Glutamatergic neuron (in vitro differentiated cells): ENCODE measurements at places on chromosomes 16 and 17. TPM values are rescaled to one million over a fixed set of nuclear protein-coding genes. Genes with fewer than 3 reads are reported as not detected.
A peak's percentile ranks its signal among the peaks of the same experiment; 100 is the strongest.

Gene TEX14
- total RNA-seq, result 0.20 TPM

Gene AXIN2
- 26.5 TPM for total RNA-seq

Gene MYL4
- 7.6 TPM for total RNA-seq

Gene KRT31
- total RNA-seq, result not detected

DNA sequence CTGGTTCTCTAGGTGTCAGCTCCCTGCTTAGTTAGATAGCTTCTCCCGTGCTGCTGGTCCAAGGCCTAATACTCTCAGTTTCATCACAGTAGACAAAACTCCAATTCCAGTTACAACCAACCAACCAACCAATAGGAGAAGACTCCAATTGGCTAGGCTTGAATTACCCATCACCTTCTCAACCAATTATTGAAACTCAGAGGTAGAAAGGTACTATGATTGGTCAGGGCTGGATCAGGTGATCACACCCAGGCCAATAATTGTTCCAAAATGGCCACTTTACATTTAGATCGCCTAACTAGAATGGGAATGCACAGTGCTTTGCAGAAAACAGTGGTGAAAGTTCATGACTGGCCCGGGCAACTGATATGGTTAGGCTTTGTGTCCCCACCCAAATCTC lies 49.5 kb upstream of the CRHR1 start:
- DNase-seq, result no peak
- H3K4me3 ChIP-seq, result no peak overlapping the region
- H3K36me3 ChIP-seq, result peaks cover 4% of the 10 kb centered on the region
- no peaks in the 10 kb centered on the region for H3K4me1 ChIP-seq
- H3K27ac ChIP-seq, result no peak overlapping the region

- H3K4me1 ChIP-seq, result peaks cover 45% of the 10 kb centered on the region
- no peaks in the 10 kb centered on the region for H3K36me3 ChIP-seq
- peak overlapping the region; percentile 33 for H3K27ac ChIP-seq
- peaks cover 14% of the 10 kb centered on the region for H3K27me3 ChIP-seq
- H3K4me3 ChIP-seq, result no peak overlapping the region
Observed at GRCh38 chr17:63435681-63436522, 10.2 kb downstream of the CYB561 start.

- peaks cover 16% of the 10 kb centered on the region for H3K27me3 ChIP-seq
- no peak for DNase-seq
- peaks cover 97% of the 10 kb centered on the region for H3K4me1 ChIP-seq
Observed at GRCh38 chr16:54509456-54509855, 222.9 kb upstream of the IRX3 start.

Gene CCDC144A
- 1.2 TPM for total RNA-seq

Gene CDRT15L2
- not detected for total RNA-seq

DNA sequence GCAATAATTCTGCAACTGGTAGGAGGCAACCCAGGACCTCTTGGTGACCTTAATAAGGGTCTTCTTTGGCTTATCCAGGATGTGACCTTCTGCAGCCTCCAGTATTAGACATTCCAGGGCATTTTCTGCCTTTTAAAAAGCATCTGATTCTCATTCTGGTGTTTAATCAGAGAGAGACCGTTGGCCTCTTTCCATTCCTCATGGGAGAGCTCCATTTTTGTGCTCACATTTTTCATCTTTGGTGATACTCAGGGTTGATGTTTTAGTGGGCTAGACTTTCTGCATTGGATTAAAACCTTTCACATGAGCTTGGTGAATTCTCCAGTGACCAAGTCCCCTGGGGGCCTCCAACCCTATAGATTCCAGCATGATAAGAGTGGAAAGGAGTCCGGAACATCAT lies 150.2 kb upstream of the CACNG5 start:
- H3K27me3 ChIP-seq, result peaks cover 4% of the 10 kb centered on the region
- no peak overlapping the region for H3K27ac ChIP-seq
- H3K4me3 ChIP-seq, result no peak overlapping the region
- no peak for DNase-seq
- H3K36me3 ChIP-seq, result peaks cover under 1% of the 10 kb centered on the region
- H3K4me1 ChIP-seq, result peaks cover 7% of the 10 kb centered on the region

Gene CHRNE
- 0.69 TPM for total RNA-seq

DNA sequence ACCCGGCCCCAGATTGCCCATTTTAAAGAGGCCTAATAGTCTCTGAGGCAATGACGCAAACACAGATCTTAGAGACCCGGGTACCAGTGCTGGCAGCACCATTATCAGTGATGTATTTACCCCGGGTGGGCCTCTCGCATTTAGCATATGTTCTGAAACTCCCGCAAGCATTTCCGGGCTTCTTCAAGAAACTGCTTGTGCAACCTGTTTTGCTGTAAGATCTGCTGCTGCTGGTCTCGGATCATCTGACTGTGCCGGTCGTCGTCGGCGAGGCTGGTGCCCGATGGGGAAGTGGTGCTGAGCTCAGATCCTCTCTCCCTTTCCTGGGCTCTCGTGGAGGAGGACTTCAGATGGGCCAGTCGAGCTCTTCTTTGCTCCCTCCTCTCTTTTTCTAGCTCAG lies 12.5 kb downstream of the CEP295NL start:
- no peak overlapping the region for H3K27ac ChIP-seq
- H3K36me3 ChIP-seq, result no peaks in the 10 kb centered on the region
- peaks cover 30% of the 10 kb centered on the region for H3K4me1 ChIP-seq
- H3K4me3 ChIP-seq, result no peak overlapping the region

Gene KRT25
- not detected for total RNA-seq

Gene KAT2A
- 29.3 TPM for total RNA-seq

Gene JPH3
- total RNA-seq, result 10.5 TPM

DNA sequence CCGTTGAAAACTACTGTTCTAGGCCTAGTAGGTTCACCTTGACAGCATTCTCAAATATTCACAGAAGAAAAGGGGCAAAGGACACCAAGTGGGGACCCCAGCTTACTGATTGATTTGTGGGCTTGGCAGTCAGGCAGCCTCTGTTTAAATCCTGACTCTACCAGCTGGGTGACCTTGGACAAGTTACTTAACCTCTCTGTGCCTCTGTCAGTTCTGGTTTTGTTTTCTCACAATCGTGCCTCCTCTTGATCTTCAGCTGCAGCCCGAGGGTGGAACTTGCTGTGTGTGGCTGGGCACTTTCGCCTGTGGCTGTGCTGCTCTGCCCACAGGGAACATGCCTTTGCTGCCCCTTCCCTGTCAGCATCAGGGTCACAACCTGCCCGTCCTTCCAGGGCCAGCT lies 17.8 kb downstream of the RAP1GAP2 start:
- H3K27me3 ChIP-seq, result peaks cover 7% of the 10 kb centered on the region
- H3K36me3 ChIP-seq, result no peaks in the 10 kb centered on the region
- no peak for DNase-seq
- peaks cover 10% of the 10 kb centered on the region for H3K4me1 ChIP-seq
- H3K27ac ChIP-seq, result no peak overlapping the region
- H3K4me3 ChIP-seq, result no peak overlapping the region

GRCh38 chr17:37373530-37374159 lies 2.1 kb upstream of the C17orf78 start:
- no peaks in the 10 kb centered on the region for H3K36me3 ChIP-seq
- H3K4me3 ChIP-seq, result no peak overlapping the region
- H3K4me1 ChIP-seq, result no peaks in the 10 kb centered on the region
- DNase-seq, result peak; percentile 66
- no peak overlapping the region for H3K27ac ChIP-seq
- no peaks in the 10 kb centered on the region for H3K27me3 ChIP-seq

Gene PYY
- not detected for total RNA-seq

DNA sequence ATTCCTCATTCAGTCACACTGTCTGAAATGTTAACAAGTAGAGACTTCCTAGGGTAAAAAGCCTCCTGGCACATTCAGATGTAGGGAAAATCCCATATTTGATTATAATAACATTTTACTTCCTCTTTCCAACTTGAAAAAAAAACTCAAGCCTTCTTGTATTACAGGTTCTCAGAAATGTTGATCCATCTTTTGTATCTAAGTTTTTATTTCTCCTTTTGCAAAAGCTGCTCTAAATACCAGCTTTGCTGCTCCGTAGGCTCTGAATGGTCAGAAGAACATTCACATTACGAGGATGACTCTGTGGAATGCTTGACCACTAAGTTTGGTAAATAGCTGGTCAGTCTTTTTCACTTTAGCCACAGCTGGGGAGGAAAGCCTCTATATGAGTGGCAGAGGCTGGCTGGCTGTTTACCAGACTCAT lies 13.2 kb upstream of the HEATR6 start:
- no peaks in the 10 kb centered on the region for H3K27me3 ChIP-seq
- no peak for DNase-seq
- H3K27ac ChIP-seq, result no peak overlapping the region
- H3K36me3 ChIP-seq, result peaks cover 13% of the 10 kb centered on the region
- peaks cover 6% of the 10 kb centered on the region for H3K4me1 ChIP-seq

DNA sequence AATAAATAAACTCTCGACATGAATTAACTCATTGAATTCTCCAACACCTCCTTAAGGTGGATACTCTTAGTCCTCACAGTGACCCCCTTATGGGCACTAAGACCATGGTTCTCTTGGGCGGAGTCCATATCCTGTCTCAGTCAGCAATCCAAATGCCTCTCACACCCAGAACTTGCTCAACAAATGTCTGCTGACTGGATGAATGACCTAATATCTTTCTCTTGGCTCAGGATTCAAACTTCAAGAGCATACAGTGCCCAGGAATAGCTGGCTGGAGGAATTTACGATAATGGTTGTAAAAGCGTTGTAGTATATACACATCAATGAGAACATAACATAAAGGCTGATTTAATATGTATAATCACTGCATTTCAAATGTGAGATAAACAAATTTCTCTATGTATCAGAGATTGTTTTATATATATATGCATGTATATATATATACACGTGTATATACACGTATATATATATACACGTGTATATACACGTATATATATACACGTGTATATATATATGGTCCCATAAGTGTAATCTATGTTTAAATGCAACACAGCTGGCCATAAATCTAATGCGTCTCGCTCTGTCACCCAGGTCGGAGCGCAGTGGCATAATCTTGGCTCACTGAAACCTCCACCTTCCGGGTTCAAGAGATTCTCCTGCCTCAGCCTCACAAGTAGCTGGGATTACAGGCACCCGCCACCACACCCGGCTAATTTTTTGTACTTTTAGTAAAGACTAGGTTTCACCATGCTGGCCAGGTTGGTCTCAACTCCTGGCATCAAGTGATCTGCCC lies 6.5 kb upstream of the UBB start:
- no peaks in the 10 kb centered on the region for H3K36me3 ChIP-seq
- DNase-seq, result no peak
- H3K27ac ChIP-seq, result no peak overlapping the region
- no peaks in the 10 kb centered on the region for H3K4me1 ChIP-seq
- H3K27me3 ChIP-seq, result peaks cover 2% of the 10 kb centered on the region

Gene MYH8
- 0.96 TPM for total RNA-seq

Gene GRAP
- total RNA-seq, result 0.64 TPM

DNA sequence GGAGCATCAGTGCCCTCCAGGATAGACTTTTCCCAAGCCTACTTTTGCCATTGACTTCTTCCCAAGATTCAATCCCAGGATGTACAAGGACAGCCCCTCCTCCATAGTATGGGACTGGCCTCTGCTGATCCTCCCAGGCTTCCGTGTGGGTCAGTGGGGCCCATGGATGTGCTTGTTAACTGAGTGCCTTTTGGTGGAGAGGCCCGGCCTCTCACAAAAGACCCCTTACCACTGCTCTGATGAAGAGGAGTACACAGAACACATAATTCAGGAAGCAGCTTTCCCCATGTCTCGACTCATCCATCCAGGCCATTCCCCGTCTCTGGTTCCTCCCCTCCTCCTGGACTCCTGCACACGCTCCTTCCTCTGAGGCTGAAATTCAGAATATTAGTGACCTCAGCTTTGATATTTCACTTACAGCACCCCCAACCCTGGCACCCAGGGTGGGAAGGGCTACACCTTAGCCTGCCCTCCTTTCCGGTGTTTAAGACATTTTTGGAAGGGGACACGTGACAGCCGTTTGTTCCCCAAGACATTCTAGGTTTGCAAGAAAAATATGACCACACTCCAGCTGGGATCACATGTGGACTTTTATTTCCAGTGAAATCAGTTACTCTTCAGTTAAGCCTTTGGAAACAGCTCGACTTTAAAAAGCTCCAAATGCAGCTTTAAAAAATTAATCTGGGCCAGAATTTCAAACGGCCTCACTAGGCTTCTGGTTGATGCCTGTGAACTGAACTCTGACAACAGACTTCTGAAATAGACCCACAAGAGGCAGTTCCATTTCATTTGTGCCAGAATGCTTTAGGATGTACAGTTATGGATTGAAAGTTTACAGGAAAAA lies 9.7 kb upstream of the CYLD start:
- H3K27me3 ChIP-seq, result no peaks in the 10 kb centered on the region
- H3K36me3 ChIP-seq, result peaks cover 7% of the 10 kb centered on the region
- no peak overlapping the region for H3K4me3 ChIP-seq
- H3K27ac ChIP-seq, result no peak overlapping the region
- no peaks in the 10 kb centered on the region for H3K4me1 ChIP-seq

- DNase-seq, result no peak
- H3K27me3 ChIP-seq, result peaks cover 1% of the 10 kb centered on the region
- H3K4me3 ChIP-seq, result no peak overlapping the region
Observed at GRCh38 chr17:45877467-45877866, 16.9 kb upstream of the MAPT start.

DNA sequence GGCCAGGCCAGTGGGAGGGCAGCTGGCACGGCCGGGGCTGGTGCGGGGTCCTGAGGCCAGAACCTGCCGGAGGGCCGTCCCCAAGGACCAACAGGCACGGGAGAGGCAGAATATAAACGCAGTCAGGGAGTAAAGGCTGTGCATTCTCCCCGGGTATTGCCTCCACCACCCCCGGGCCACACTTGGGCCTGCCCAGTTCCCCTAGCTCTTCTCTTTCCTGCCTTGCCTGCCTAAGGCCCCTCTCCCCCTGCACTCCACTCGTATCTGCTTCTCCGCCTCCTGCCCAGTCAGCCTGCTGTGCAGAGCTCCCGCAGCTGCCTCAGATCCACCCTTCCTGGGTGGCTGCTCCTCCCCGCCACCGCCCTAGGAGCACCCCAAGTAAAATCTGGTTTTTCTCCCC lies 5.0 kb upstream of the RPH3AL start:
- H3K4me1 ChIP-seq, result peaks cover 14% of the 10 kb centered on the region
- peaks cover 8% of the 10 kb centered on the region for H3K36me3 ChIP-seq
- no peak for DNase-seq
- peaks cover 12% of the 10 kb centered on the region for H3K27me3 ChIP-seq
- peak overlapping the region; percentile 49 for H3K27ac ChIP-seq
- peak overlapping the region; percentile 32 for H3K4me3 ChIP-seq

DNA sequence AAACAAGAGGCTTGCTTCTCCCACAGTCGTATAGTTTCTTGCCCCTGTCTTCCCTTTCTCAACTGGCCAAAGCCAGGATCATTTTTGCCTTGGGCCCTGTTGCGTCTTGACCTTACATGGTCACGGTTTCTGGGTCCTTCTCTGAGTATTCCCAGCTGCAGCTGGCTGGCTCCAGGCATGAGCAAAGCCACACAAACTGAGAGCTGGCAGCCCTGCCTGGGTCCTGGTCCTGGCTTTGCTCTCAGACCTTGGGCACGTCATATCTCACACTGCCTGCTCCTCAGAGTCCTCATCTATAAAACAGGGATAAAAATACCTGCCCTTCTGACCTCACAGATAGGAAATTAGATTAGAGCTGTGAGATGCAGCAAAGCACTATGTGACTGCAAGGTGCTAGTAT lies 277.6 kb downstream of the CBLN1 start:
- DNase-seq, result no peak
- no peaks in the 10 kb centered on the region for H3K27me3 ChIP-seq
- no peaks in the 10 kb centered on the region for H3K36me3 ChIP-seq
- peaks cover 5% of the 10 kb centered on the region for H3K4me1 ChIP-seq
- no peak overlapping the region for H3K4me3 ChIP-seq
- H3K27ac ChIP-seq, result peak overlapping the region; percentile 14

- peaks cover 3% of the 10 kb centered on the region for H3K27me3 ChIP-seq
- no peak overlapping the region for H3K4me3 ChIP-seq
- no peak overlapping the region for H3K27ac ChIP-seq
- H3K4me1 ChIP-seq, result peaks cover 12% of the 10 kb centered on the region
- peaks cover 13% of the 10 kb centered on the region for H3K36me3 ChIP-seq
- DNase-seq, result peak; percentile 3
Observed at GRCh38 chr17:77875051-77875780, 83.3 kb upstream of the TNRC6C start.

Gene DOC2A
- total RNA-seq, result 4.2 TPM

Gene BAIAP2
- total RNA-seq, result 252 TPM
